Forelimb muscle (tissue), 1 donor: ENCODE measurements at places on chromosomes 7 and 10. TPM values are rescaled to one million over a fixed set of nuclear protein-coding genes. Genes with fewer than 3 reads are reported as not detected.

The CPSF4 gene
- polyA plus RNA-seq, result 38.6 TPM

The PYROXD2 gene
- polyA plus RNA-seq, result 13.7 TPM

The OPALIN gene
- not detected for polyA plus RNA-seq

The LDB1 gene
- 83.9 TPM for polyA plus RNA-seq

DNA sequence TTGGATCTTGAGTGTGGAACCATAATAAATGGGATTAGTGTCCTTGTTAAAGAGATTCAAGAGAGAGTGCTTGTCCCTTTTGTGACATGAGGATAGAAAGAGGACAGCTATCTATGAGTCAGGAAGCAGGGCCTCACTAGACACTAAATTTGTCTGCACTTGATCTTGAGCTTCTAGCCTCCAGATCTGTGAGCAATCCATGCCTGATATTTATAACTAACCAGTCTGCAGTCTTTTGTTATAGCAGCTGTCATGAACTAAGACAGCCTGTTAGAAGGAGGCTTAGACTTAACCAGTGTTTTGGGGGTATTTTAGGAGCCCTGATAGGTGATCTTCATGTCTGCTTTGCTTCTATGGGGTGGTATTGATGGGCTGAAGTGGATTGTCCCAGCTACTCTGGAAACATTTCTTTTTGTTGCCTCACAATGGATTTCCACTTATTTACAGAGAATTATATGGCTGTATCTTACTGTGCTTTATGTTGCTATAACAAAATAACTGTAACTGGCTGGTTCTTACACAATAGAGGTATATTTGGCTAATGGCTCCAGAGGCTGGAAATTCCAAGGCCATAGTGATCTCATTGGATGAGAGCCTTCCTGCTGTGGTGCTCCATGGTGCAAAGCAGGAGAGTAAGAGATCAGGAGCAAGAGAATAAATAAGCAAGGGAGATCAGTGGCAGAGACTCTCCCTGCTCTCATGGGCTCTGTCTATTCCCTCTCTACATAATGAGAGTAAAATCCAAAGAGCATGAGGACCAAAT lies 23.4 kb upstream of the AKR1C3 start:
- DNase-seq, result no peak

GRCh38 chr7:144438759-144439158 lies 35.3 kb upstream of the NOBOX start:
- DNase-seq, result no peak

DNA sequence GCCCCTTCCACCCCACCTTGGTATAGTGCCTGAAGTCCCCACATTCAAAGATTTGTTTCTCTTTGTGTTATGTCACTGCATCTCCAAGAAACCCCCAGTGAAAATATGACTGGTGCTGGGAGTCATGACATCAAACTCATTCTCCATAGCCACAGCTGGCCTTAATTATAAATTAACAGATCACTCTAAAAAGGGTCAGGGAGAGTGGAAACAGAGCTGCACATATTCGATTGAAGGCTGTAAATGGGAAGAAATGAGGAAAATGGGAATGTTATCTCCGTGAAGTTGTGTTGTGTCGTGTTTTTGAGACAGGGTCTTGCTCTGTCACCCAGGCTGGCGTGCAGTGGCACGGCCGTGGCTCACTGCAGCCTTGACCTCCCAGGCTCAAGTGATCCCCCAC lies 24.2 kb upstream of the NUP42 start:
- no peak for DNase-seq

DNA sequence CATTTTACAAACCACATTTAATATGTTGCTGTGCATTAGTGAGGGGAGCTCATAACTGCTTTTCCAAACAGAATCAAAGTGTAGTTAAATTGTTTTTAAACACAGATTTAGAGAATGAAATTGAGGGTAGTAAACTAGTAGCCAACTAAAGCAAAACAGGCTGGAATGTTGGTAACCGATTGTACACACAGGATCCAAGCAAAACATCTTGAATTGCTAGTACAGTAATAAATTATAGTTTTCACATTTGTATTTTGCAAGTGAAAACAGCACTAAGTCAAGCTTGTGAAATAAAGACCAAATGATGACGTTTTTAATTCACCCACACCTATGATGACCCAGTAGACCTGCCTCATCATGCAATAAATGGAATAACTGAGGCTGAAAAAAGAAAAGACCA lies 198.3 kb downstream of the HDAC9 start:
- DNase-seq, result no peak

GRCh38 chr10:133031541-133032125 lies 56.1 kb upstream of the ADGRA1 start:
- no peak for DNase-seq

GRCh38 chr7:49692516-49692915 lies 80.9 kb upstream of the VWC2 start:
- DNase-seq, result no peak

GRCh38 chr10:49114718-49115014 lies 656 bp downstream of the VSTM4 start:
- DNase-seq, result no peak
